Hindlimb muscle (tissue), 1 donor: ENCODE measurements at places on chromosomes 2 and 18.

DNA sequence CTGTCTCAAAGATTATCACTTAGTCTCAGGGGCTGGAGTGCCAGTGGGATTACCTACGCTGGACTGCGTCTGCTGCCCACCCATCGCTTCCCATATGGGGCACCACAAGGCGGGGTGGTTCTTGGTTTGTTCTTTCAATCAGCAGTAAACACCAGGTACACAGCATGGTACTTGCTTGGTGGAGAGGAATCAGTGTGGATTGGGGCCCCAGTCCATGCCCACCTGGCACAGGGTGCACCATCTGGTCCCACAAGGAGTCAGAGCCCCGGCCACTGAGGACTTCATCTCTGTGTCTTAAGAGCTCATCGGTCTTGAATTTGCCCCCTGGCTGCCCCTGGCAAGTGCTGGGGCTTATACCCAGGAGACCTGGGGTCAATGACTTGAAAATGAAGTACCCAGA lies 96.2 kb downstream of the GLI2 start:
- no peak for DNase-seq

- DNase-seq = no peak
Observed at GRCh38 chr18:44197832-44198611, 482.7 kb upstream of the SETBP1 start.

DNA sequence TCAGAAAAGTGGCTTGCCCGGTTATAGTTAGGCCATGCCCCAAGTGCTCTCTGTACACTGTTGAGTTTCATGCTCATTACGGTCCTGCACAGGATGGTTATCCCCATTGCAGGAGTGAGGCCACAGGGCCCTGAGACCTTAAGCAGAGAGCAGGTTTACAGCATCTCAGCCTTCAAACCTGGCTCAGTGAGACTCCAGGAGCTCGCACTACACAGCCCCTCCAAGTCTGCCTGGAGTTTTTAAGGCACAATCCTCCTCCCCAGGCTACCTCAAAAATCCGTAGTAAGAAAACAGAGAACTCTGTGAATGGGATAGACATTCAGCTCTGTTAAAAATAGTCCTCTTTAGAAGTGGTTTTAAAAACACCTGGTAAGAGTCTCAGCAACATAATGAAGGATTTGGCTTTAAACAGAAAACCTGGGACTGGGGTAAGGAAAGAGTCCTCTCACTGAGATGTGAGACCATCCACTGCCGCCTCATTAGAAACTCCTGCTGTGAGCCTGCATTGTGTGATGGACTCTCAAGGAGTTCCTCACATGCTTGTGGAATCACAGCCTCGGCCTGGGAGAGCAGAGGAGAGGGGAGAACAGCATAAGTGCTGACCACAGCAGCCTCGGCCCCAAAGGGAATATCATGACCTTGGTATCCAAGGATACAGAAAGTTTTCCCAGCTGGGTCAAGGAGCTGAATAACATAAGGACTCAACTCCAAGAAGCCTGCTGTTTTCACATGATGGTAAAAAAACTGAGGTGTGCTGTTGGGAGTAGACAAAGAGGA lies 214.8 kb downstream of the ATAD2B start:
- peak; percentile 11 for DNase-seq

- DNase-seq = no peak
Observed at GRCh38 chr2:236180831-236181453, 12.8 kb upstream of the GBX2 start.

- DNase-seq = no peak
Observed at GRCh38 chr2:160473468-160474318, 19.9 kb downstream of the RBMS1 start.

DNA sequence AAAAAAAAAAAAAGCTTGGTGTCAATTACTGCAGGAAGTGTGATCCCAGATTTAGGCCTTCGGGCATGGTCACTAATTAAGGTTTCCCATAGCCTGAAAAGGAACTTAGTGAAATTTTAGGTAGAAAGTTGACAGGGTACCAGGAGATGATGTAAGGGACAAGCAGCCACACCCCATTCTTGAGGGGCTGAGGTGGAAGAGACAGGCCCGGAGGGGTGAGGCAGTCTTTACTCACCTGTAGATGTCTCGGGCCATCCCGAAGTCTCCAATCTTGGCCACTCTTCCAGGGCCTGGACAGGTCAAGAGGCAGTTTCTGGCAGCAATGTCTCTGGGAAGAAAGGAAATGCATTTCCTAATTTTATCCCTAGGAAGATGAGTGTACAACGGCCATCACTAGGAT lies 94.3 kb downstream of the CLIP4 start:
- DNase-seq = no peak

GRCh38 chr2:99648178-99648844 lies 158.5 kb upstream of the REV1 start:
- peak; percentile 45 for DNase-seq

DNA sequence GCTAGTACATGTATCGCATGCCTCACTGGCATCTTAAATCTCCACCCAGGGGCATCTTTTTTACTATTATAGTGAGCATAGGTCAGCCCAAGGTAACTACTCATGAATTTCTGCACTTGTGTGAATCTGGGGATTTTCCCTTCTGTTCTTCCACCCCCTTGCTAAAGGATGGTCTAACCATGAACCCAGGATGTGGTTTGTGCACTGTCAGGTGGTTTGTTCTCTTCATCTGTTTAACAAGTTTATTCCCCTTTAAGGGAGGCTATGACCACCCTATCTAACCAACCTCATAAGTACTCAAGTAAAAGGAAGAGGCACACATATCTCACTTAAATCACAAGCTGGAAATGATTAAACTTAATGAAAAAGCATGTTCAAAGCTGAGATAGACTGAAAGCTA lies 243.0 kb downstream of the RPRM start:
- DNase-seq = no peak

GRCh38 chr2:177489719-177490301 lies 97.2 kb downstream of the AGPS start:
- DNase-seq = peak; percentile 56
